NCI-H1694 (cell line): ENCODE measurements at places on chromosomes 2 and 18.

DNA sequence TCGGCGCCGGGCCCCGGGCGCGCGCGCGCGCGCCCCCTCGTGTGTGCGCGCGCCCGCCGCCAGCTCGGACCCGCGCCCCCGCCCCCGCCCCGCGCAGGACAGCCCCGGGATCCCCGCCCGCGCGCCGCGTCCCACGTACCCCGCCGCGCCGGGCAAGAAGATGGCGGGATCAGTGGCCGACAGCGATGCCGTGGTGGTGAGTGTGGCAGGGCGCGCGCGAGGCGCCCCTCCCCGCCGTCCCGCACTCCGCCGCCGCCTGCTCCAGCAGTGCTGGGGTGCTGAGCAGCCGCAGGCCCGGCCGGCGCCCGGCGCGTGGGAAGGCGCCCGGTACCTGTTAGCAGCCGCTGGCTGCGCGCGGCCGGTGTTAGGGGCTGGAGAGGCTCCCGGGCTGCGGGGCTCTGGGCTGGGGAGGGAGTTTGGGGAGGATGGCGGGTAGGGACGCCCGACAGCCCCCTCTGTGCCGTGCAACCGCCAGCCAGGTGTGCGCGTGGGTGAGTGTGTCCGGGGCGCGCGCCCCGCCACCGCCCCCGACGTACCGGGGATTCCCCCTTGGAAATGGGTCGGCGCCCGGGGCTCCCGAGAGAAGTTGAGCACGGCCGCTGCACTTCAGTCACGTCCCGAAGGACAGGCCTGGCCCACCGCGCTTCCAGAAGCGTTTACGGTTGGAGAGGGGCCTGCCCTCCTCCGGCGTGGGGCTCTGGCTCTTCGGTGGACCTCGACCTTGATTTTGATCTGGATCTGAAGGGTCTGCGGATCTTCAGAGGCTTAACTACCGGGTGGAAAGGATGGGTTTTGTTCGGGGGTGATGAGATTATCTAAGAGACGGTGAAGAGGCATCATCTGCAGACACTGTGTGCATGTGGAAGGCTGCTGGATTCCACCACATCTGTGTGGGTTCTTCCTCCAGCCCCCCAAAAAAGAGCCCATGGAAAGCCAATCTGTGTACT, 697 bp downstream of the LGALSL start:
- DNase-seq: no peak

DNA sequence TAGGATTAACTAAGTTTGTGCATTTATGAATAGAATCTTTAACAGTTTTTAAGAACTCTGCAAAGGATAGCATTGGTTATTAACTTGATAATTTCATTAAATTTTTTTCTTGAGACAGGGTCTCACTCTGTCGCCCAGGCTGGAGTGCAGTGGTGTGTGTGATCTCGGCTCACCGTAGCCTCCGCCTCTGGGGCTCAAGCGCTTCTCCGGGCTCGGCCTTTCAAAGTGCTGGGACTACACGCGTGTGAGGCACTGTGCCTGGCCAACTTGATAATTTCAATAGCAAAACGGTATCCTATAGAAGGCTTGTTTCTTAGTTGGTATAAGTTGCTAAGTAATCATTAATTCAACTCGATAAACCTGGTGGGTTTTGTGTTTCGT, 38.0 kb downstream of the ADNP2 start:
- DNase-seq: no peak

- DNase-seq: no peak
These were observed 512.2 kb upstream of the VRK2 start for GRCh38 chr2:57534358-57534757.

- no peak for DNase-seq
These were observed 477.7 kb upstream of the HS6ST1 start for GRCh38 chr2:128796321-128796720.

DNA sequence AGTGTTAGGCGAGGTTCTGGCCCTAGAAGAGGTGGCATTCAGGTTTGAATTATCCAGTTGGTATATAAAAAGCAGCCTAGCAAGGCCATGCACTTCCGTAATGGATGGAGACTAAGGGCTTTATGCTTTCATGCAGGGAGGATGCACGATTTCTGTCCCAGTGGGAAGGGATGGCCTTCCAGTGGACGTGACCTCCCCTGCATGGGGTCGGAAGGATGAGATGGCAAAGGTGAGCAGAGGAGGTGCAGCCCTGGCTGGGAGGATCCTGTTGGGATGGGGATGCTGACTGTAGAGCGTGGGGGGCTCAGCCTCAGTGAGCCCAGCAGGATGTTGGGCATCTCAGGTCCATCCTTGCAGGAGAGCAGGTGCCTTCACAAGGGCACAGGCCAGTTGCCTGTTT, 4.8 kb downstream of the ASB18 start:
- no peak for DNase-seq

GRCh38 chr2:116510117-116510671, 1304.3 kb upstream of the DDX18 start:
- DNase-seq: peak; percentile 49

- DNase-seq: peak; percentile 0
These were observed 90.4 kb upstream of the SLC35G4 start for GRCh38 chr18:11518788-11519685.

DNA sequence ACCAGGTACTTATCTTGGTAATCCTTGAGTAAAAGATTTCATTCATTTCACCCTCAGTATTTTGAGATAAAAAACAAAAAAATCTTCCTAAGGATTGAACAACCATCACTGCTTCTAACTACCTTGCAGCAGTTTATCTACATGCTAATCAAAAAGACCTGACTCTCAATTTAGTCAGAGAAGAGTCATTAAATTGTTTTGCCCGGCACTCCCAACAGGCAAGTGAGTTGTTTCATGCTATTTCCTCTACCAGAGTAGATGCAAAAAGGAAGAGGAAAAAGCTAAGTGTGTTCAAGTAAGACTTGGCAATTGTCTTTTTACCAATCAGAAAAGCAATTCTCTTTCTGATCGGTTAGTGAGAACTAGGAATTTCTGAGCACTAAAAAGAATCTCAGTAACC, 39.5 kb downstream of the MYO5B start:
- DNase-seq: no peak

GRCh38 chr18:60466677-60467076, 94.1 kb upstream of the MC4R start:
- no peak for DNase-seq

- no peak for DNase-seq
These were observed 29.2 kb upstream of the CCDC178 start for GRCh38 chr18:33469699-33470098.

DNA sequence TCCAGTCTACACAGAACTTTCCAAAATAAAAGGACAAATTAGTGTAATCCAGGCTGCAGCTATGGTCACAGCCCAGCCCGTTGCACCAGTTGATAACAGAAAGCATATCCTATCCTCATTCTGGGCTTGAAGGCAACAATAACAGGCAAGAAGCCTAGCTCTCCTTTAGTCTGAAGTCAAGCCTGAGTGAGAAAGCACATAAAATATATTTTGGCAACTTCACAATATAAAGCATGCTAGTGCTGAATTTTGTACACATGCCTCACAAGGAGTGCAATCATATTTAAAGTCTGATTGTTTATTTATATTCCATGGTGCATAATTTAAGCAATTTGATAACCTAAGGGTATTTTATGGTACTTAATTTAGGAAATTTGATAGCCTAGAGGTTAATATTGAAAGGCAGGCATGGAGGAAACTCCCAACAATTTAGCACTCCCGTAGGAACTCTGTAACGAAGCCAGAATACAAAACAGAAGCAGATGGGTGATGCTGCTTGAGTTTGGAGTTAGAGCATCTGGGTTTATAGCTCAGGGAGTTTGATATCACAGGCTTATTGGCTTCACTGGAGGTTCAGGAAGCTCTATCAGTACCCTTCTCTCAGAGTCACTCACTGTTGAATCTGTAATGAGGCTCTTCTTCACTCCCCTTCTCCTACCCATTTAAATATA, 1199.1 kb upstream of the GYPC start:
- peak; percentile 96 for DNase-seq

DNA sequence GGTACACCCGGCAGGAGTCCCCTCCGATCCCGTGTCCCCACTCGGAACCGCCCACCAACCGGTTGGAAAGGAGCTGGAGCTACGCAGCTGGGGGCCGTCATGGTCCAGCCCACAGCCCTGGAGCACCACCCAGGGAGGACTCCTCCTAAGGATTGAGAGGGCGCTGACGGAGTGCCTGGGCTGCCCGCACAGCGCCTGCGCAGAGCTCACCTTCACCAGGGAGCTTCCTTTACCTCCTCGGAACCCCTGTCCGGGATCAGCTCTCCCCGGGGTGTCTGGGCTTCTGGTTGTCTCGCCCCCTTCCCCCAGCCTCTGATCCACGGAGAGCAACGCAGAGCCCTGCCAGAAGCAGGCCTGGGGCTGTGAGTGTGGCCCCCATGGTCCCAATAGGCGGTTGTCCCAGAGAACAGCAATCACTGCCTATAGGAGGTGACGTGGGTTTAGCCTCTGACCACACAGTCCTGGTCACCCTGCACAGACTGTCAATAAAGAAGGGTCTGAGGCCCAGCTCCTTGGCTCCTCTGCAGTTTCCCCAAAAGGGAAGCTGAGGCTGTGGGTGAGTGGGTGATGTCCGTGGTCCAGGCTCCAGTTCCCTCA, 14.6 kb downstream of the ALPG start:
- DNase-seq: no peak

GRCh38 chr2:74915743-74916142, 42.7 kb upstream of the POLE4 start:
- DNase-seq: no peak

GRCh38 chr2:168901003-168901402, at the start of gene G6PC2:
Gene G6PC2 (plus strand): TSS chr2:168901291. CDS start chr2:168901332, 41 bp downstream.
- no peak for DNase-seq

DNA sequence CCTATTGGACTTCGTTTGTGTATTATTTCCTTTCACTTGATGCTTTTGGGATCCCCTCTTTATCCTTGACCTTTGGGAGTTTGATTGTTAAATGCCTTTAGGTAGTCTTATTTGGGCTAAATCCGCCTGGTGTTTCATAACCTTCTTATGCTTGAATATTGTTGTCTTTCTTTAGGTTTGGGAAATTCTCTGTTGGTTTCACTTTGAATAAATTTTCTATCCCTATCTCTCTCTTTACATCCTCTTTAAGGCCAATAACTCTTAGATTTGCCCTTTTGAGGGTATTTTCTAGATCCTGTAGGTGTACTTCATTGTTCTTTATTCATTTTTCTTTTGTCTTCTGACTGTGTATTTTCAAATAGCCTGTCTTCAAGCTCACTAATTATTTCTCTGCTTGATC, 354.7 kb downstream of the PARD3B start:
- DNase-seq: no peak

- DNase-seq: no peak
These were observed 112.2 kb upstream of the MEIS1 start for GRCh38 chr2:66322506-66323260.

GRCh38 chr18:48408727-48409590, at the start of gene ZBTB7C:
Gene ZBTB7C (minus strand): TSS chr18:48409383.
- DNase-seq: no peak

GRCh38 chr2:190834890-190835208, 45.8 kb upstream of the GLS start:
- DNase-seq: no peak
